ENCODE measurements at places on chromosomes 12 and 14. TPM values are rescaled to one million over a fixed set of nuclear protein-coding genes. Genes with fewer than 3 reads are reported as not detected.

Gene PLA2G1B
- not detected for total RNA-seq

Gene FAM181A
- not detected for total RNA-seq

Gene FAM90A1
- 0.06 TPM for total RNA-seq

Gene LRP1-AS
- total RNA-seq = not detected

Gene NIN
- total RNA-seq = 31.2 TPM

Gene DEGS2
- under 0.01 TPM for total RNA-seq

Gene KLRD1
- total RNA-seq = 0.13 TPM

Gene LRRK2
- 22.9 TPM for total RNA-seq

Gene ZFHX2
- total RNA-seq = 0.06 TPM

Gene TAOK3
- total RNA-seq = 43.6 TPM

Gene EGLN3
- total RNA-seq = 0.06 TPM

Gene HOXC10
- total RNA-seq = not detected

Gene C12orf50
- 0.13 TPM for total RNA-seq
